Mucosa of gallbladder (tissue), 1 donor: ENCODE measurements at places on chromosomes 7 and 10.

DNA sequence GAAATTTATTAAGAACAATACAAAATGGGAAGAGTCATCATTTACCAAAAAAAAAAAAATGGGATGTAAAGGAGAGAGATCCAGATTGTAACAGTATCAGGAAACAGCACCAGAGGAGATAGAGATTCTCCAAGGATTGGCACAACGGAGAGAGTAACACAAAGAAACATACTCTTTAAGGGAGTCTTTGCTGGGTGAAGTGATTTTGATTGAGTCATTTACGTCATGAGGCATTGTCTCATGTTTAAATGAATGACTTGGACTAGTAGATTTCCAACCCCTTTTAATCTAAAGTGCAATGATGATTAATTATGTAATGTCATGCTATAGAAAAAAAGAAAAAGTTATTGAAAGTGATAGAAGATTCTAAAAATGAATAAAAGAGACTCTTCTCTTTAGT is 68.8 kb downstream of the ITGB8 start:
- DNase-seq, result no peak

- peak; percentile 24 for DNase-seq
Observed at GRCh38 chr10:6786579-6787031, 206.5 kb upstream of the PRKCQ start.

- no peak for DNase-seq
Observed at GRCh38 chr10:60252688-60253087, 137.0 kb downstream of the ANK3 start.

DNA sequence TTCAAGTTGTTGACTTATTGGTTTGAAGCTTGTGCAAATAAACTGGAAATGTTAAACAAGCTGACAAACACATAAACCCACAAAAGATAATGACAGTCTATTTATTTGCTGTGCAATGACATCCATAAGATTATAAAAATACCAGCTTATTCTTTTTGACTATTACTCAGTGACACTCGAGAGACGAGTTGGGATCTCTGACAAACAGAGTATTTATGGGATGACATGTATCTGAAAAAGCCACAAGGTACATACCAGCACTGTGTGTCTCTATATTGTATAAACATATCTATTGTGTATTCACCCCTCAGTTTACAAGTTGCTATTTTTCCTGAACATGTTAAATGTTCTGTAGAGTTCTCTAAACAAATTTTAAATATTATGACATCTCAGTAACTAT is 88.9 kb downstream of the CHRM2 start:
- DNase-seq, result no peak

- DNase-seq, result no peak
Observed at GRCh38 chr7:14305233-14305866, 315.9 kb upstream of the ETV1 start.

- no peak for DNase-seq
Observed at GRCh38 chr7:105911961-105912575, 35.7 kb upstream of the ATXN7L1 start.

GRCh38 chr10:127203067-127203466 is 6.7 kb upstream of the INSYN2A start:
- DNase-seq, result no peak

DNA sequence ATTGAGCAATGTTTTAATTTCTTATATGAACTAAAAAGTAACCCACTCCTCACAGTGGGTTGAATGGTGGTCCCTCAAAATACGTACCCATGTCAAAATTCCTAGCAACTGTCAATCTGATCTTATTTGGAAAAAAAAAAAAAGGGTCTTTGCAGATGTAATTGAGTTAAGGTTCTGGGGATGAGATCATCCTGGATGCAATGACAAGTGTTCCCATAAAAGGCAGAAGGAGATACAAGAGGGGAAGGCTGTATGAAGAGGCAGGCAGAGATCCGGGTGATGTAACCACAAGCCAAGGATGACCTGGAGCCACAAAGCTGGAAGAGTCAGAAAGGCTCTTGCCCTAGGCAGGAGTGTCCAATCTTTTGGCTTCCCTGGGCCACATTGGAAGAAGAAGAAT is 516.3 kb upstream of the MKI67 start:
- DNase-seq, result no peak

GRCh38 chr7:142088022-142088714 is 23.4 kb upstream of the MGAM2 start:
- peak; percentile 87 for DNase-seq

DNA sequence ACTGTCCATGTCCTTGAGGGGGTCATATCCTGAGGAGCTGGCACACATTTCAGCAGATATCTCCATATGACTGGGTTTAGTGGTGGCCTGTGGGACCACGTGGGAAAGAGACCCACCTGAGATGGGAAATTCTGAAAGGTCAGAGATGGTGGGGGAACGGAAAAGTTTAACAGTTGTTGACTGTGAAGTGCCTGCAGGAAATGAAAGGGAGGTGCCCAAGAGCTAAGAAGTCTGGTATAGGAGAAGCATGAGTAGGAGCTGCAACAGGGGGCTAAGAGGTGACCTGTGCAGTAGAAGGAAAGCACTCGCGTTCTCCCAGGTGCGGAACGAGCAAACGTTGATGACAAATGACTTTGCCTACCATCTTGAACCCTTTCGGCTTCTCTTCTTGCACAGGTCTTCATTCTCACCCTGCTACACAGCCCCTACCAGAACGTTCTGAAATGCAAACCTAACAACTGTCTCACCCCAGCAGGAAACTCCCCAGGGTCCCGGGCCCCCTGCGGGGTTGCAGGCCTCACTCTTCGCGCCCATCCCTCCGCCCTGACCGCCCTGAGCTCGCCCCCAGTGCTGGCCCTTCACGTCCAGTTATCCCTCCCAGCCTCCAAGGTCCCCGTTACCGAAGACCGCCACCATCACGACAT is 9.8 kb upstream of the FXYD4 start:
- no peak for DNase-seq

GRCh38 chr10:51462076-51462779 is 237.2 kb downstream of the CSTF2T start:
- no peak for DNase-seq

DNA sequence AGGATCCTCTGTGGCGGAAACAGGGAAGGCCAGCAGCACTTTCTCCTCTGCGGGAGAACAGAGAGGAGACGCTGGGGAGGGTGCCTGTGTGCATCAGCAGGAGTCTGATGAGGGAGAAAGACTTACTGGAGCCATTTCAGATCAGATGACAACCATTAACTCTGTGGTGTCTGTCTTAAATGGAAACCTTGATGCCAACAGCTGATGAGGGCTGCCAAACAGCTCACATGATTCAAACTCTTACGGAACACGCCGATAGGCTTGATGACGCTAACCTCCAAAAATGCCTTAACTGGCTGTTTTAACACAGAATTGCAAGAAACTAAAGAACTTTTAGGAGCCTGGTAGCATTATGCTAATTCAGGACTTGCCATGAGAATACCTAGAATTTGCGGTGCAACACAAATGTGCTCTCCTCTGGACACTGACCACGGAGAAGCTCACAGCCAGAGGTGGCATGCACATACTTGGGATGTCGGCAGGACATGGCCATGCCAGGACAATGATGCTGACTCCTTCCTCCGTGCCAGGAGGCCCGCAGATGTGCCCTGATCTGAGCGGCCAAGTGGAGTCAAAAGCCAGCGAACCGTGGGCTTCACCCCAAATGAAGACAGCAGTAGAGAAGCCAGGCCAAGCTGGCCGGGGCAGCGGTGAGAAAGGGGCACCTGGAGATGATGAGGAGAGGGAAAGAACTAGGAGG is 154.9 kb downstream of the ZMYND11 start:
- no peak for DNase-seq

- no peak for DNase-seq
Observed at GRCh38 chr10:87700031-87700796, 40.5 kb downstream of the PAPSS2 start.

- no peak for DNase-seq
Observed at GRCh38 chr7:157693071-157693520, 356.3 kb downstream of the DNAJB6 start.

GRCh38 chr7:102966465-102966864 is 53.7 kb downstream of the LRRC17 start:
- no peak for DNase-seq

GRCh38 chr10:75720157-75720556 is 288.7 kb downstream of the LRMDA start:
- no peak for DNase-seq

DNA sequence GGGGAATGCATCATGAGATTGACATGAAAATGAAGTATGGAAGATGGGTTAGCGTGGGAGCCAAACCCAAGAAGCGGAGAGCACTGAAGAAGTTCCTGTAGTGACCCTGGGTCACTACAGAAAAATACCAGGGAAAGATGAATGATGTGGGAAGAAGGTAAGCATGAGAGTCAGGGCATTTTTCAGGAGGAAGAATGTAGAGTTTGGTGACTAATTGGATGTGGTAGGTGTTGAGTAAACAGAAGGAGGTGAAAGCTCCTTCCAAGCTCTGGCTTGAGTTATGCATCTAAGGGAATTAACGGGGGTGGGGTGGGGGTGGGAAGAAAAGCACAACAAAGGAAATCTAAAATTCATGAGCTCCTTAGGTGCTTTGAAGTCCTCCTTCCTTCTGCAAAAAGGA is 238.1 kb upstream of the AOAH start:
- DNase-seq, result no peak

GRCh38 chr10:132481690-132482089 is 55.9 kb upstream of the INPP5A start:
- DNase-seq, result no peak

DNA sequence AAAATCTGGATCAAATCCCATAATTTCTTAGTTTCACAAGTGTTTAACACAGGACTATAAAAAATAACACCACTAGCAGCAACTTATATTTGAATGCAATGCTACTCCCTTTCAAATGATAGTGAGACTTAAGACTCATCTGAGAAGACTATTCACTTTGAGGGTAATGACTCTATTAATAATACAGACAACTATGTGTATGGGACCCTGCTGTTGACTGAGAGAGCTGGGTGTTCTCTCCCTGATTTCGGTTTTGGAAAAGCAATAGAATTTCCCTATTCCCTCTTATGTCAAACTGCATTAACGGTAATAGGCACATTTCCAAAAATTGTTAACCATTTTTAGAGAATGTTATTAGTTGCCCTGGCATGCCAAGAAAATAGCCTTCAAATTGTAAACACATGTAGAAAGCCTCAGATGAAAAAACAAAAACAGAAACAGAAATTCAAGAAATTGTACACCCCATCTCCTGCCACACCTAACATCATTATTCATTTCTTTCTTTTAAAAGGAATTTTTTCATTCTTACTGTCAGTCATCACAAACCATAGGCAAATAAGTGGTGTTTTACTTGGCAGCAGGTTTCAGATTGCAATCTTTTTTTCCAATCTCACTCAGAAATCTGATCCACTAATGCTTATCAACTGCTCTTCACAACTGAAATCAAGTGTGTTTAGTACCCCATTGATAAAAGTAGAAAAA is 153.7 kb downstream of the TFPI2 start:
- DNase-seq, result no peak

DNA sequence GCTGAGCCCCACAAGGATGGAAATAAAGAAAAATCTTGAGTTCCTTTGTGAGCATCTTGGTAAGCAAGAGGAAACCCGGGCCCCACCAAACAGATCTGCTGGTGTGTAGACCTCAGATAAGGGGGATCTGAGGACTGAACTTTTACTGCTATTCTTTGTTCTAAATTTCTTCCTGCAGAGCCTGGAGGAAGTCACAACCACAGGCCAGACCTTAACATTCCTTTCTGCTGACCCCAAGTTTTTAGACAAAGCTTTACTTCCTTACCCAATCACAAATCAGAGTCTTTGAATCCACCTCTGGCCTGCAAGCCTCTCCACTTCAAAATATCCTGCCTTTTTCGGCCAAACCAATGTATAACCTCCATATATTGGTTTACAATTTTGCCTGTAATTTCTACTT is 352.6 kb upstream of the AUTS2 start:
- no peak for DNase-seq

DNA sequence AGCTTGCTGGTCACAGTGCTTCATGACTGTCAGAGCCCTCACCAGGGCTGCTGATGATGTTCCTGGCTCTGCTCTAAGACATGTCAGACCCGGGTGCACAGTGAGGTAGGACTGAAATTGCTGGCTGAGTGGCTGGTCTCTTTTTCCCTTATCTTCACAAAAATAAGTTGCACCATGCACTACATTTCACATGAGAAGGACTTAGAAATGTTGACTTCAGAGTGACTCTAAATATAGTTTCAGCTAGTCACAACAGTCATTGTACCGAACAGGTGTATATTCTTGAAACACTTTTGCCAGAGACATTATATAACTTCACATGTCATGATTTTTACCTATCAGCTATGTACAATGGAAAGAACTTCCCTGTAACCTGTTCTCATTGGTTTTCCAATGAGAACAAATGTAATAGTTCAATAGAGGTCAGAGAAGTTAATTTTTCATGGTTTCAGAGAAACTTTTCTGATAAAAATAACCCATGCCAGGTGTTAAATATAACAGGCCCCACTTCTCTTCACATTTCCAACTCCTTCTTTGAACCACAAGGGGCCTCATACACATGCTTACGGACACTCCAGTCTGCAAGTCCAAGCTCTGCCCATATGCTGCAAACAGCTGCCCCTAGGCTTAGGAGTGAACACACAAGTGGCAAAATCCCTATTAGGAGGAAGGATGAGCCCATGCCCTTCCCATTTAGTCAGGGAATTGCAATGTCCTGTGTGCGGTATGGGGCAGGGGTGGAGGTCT is 115.6 kb downstream of the CDK6 start:
- DNase-seq, result no peak

DNA sequence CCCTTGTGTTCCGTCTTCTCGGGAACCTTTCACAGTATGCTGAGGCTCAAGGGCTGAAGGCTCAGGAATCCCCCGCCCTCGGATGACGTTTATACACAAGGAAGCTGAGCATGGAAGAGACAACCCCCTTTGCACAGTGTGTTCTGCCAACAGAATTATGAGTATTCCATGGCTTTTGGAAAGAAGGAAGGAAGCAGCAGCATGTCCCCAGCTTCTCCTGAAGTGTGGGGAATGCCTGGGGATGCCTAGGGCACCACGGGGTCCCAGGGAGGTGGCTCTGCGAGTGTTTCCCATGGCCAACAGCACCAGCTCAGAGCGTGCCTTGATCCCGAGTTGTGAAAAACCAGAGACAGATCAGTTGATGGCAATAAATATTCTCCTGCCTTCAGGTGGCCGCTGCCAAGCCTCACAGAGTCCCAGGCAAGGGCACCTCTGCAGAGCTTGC is 88.8 kb upstream of the DDC start:
- DNase-seq, result peak; percentile 57

DNA sequence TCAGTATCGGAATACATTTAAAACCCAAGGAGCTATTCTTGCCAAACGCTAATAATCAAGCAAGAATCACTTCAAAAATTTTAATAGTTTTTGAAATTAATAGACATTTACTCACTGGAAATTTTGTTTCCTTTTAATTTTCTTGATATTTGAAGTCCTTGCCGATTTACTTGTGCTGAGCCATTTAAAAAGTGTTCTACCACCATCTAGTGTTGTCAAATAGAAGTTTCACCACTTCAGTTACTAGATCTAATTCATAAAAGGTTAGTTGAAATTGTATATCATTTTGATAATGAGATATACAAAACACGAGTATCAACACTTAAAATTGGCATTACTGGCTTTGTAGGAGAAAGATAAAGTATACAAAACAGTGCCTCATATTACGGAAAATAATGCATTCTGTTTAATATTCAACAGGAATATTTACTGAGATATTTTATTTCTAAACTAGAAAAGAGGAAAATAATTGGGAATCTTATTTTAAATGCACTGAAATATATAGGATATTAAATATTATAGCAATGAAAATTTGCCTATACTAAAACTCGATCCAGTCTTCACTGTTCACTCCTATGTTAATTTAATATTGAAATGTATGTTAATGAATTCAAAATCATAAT is 664.8 kb upstream of the SEMA3D start:
- no peak for DNase-seq
